ENCODE measurements at places on chromosomes 5 and 9.

GRCh38 chr9:109013679-109014607 is 644 bp upstream of the CTNNAL1 start:
- no peak for DNase-seq

DNA sequence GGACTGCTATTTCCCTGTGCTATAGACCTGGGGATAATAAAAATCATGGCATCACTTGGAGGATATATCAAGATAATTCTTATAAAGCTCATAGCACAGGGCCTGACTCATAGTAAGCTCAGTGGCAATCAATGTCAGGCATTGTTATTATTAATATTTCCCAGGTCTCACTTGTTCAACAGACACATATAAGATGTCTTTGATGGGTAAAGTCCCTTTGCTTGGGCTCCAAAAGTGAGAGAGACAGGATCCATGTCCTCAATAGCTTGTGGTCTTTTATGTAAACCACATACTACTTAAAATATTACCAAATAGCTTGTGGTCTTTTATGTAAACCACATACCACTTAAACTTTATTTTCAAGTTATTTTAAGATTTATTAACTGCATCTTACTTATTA is 11.2 kb downstream of the SH3RF2 start:
- no peak for DNase-seq

- no peak for DNase-seq
Measured at GRCh38 chr5:39523821-39524220, 99.0 kb upstream of the DAB2 start.

DNA sequence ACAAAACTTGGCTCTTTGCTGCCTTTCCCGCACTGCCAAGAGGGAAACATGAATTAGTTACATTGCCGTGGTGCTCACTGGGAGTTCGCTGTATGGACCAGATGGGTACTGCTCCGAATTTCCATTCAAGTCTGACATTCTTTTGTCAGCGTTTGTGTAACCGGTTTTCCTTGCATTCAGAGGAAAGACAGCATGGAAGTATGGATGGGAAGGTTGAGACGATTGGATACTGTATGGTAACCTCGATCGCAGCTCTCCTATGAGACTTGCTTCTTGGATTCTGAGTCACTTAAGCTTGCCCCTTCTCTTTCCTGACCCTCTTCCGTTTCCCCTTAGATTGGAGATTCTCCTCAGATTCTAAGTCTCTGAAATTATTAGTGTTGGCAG is 625 bp upstream of the UBLCP1 start:
- no peak for DNase-seq

DNA sequence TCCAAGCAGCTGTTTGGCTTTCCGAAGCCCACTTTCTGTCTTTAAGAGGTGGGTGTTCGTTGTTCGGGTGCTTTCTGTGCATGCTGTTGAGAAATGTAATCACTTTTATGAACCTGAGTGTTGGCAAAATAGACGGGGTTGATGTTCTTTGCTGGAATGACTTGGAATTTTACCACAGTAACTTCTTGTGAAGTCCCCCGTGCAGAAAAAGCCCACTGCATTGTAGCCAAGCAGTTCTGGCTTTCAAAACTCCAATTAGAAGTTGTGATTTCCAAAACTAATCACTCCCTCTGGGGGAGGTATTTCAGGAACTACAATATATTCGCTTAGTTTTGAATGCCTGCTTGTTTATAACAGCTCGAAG is 111.1 kb downstream of the PAM start:
- no peak for DNase-seq

- DNase-seq, result no peak
Measured at GRCh38 chr5:38695021-38695958, 138.8 kb upstream of the LIFR start.

DNA sequence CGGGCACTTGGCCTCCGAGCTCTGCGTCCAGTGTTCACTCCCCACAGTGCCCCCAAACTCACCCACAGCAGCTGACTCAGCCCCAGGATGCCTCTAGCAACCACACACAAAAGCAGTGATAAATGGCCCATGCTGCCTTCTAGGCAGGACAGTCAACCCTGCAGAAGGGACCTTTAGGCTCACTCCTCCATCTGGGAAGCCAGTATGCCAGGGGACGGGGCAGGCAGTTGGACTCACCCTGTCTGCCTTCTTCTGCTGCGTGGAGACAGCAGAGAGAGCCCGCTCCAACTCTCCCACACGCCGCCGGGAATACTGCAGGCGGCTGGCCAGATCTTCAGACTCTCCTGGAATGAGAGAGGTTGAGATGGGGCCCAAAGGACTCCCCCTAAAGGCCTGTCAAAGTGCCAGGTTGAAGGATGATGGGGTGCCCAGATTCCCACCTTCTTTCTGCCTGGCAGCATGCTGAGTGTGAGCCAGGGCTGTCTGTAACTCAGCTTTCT is 10.4 kb downstream of the GOLGA2 start:
- DNase-seq, result no peak

- DNase-seq, result no peak
Measured at GRCh38 chr9:35690294-35690613, 529 bp upstream of the TPM2 start.

GRCh38 chr5:148002451-148002850 is 61.3 kb upstream of the SPINK5 start:
- no peak for DNase-seq

GRCh38 chr5:116037236-116037822 is 5.1 kb downstream of the ARL14EPL start:
- DNase-seq, result no peak
